Activated T-cell treated with anti-CD3 and anti-CD28 coated beads for 1 hour (primary cell): ENCODE measurements at places on chromosomes 1 and 21.

DNA sequence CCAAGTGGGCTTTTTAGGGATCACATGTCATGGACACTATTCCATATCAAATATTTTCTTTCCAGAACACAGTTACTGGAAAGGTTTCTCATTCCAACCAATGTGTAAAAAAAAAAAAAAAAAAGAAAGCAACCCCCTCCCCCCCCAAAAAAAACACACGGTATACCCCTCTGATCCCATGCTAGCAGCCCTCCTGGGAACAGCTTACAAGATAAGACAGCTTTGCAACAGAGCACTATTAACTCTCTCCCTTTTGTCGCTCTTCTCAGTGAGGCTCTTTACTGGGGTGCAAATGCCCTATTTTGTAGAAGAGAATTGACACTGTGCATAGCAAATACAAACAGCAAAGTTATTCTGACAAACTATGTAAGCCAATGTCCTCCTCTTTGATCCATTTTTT, 161.2 kb downstream of the NTMT2 start:
- DNase-seq, result no peak

DNA sequence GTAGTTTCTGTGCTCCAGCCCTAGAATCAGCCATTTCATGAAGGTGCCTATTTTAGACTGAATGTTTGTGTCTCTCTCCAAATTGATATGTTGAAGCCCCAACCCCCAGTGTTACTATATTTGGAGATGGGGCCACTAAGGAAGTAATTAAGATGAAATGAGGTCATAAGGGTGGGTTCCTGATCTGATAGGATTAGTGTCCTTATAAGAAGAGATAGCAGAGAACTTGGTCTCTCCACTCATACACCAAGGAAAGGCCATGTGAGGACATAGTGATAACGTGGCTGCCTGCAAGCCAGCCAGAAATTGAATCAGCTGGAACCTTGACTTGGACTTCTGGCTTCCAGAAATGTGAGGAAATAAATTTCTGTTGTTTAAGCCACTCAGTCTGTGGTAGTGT, 12.3 kb downstream of the RAVER2 start:
- no peak for DNase-seq

DNA sequence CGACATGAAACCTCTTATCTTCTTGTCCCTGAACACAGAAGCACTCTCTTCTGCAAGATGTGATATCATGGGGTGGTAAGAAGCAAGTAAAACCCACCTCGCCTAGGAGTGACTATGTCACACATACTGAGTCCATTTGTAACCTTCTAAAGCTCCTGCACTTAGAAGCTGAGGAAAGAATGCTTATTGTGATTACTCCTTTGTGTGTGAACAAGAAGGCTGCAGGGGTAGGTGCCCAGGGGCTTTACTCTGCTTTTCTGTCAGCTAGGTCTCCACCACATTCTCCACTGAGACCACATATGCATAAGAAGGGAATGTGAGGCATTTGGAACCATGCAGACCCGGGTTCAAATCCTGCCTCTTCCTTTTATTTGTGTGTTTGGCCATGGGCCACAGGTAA, 144.3 kb downstream of the DMRTA2 start:
- DNase-seq, result no peak

DNA sequence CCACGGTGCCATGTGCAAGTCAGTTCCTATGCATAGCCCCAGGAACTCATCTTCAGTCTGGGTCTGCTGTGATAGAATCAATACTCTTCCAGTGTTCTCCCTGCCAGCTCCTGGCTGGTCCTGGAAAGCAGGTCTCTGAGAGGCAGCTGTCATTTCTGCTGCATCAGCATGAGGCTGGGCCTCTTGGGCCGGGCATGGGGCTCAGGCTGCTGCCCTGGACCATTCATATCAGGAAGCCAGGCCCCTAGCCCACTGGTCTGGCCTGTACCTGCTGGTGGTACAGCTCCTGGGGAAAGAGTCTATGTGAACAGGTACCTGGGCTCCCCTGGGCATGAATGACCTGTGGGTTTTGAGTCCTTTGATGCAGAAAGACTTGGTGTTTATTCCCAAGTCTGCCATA, 173.6 kb upstream of the CSF3R start:
- DNase-seq, result no peak

- no peak for DNase-seq
These were observed 321.7 kb upstream of the PLXNA2 start for GRCh38 chr1:208565756-208566440.

DNA sequence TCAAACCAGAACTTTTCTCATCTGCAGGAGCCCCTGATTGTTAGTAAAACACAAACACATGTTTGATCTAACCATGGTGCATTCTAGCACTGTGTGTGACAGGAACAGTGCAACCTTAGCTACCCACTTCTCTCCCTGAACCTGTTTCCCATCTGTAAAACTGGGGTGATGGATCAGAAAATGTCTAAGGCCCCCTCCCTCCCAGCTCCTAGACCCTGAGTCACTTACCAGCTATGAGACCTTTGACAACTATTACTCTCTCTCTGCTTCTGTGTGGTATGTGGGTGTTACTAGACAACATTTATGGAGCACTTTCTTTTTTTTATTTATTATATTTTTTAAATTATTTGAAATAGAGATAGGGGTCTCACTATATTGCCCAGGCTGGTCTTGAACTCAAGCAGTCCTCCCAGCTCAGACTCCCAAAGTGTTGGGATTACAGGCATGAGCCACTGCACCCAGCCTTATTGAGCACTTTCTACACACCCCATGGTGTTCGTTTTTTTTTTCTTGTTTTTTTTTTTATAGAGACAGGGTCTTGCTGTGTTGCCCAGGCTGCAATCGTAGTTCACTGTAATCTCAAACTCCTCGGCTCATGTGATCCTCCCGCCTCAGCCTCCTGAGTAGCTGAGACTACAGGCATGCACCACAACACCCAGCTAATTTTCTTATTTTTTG, 2.6 kb downstream of the INPP5B start:
- DNase-seq, result no peak

DNA sequence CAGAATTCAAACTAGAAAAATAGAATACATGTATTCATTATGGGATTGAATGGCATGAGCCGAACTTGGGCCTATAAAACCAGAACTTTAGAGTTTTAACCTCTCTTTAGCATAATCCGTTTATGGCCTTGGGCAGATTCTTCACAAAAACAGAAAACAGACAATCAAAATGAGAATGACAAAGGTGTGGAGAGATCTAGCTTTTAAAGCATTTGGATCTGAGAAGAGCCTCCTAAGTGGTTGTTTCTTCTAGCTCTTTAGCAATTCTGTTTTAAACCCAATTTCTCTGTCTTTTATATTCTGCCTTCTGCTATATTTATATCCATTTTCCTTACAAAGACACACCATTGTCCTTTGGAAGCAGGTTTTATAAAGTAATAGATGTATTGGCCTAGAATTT, 160.2 kb downstream of the RPS6KC1 start:
- DNase-seq, result no peak

DNA sequence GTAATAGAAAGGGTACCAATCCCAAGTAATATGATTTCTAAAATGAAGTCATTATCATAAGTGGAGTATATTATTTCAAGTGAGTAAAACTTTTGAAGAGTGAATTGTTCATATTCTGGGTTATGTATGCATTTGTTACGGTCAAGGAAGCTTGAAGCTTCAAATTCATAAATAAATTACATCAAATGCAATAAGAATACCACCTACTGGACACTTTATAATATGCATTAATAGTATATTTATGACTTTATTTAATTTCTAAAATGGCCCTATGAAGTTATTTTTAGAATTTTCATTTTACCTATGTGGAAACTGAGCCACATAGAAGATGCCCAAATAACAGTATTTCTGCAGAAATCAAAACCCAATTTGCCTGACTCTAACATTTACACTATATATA, 260.6 kb downstream of the SMYD3 start:
- no peak for DNase-seq

DNA sequence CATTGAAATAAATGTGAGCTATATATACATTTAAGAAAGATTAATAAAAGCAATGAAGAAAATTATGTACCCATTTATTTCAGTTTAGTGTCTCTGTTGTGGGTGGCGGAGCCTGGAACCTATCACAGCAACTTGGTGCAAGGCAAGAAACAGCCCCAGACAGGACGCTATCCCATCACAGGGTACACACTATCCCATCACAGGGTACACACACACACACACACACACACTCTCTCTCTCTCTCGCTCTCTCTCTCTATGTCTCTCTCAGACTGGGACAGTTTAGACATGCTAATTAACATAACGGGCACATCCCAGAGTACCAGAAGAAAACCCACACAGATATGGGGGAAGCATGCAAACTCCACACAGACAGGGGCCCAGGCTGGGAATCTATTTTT, 6.5 kb upstream of the IL6R start:
- no peak for DNase-seq

DNA sequence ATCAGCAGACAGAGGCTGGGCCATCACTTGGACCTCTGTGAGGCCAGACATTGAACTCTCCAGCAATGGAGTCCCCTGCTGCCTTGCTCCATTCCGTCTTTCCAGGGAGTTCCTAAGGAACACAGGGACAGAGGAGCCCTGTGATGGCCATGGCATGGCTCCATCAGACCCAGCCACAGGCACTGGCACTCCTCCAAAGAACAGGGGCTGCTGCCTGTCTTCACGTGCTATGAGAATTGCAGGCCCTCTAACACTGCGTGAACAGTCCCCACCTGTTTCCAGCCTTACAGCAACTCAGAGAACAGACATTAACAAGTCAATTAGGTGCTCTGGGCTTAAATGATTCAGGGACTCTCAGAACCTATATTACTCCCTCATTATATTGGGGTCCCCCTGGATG, 140.8 kb downstream of the ASTN1 start:
- no peak for DNase-seq

GRCh38 chr21:37346841-37347430, 19.6 kb upstream of the DYRK1A start:
- DNase-seq, result no peak

GRCh38 chr1:58908561-58909560, 125.0 kb upstream of the JUN start:
- no peak for DNase-seq

GRCh38 chr1:116921937-116922336, 12.2 kb downstream of the PTGFRN start:
- DNase-seq, result no peak

DNA sequence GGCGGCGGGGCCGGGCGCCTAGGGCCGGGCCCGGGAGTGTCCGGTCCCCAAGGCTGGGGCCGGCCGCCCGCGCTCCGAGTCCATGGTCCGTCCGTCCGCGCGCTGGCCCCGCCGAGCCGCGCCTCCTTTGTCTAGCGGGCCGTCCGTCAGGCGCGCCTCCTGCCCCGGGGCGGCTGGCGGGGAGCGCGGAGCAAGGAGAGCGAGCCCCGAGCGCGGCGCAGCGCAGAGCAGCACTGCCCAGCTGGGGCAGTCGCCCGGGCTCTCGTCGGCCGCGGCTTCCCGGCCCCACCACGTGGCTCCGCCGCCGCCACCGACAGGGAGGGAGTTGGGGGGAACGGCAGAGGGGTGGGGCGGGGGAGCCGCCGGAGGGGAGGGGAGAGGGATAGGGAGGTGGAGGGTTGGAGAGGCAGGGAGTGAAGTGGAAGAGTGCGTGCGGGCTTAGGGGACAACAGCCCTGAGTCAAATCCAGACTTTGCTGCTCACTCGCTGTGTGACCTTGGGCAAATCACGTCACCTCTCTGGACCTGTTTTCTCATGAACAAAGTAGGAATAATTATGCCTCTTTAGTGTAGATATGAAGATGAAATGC, at the start of gene NKAIN1:
Gene NKAIN1 (minus strand): TSS at position 235 of the 589 bp plus-strand sequence. CDS start 340 bp downstream, outside the sequence.
- DNase-seq, result no peak

GRCh38 chr1:220918285-220918951, 39.2 kb downstream of the HLX start:
- DNase-seq, result no peak

DNA sequence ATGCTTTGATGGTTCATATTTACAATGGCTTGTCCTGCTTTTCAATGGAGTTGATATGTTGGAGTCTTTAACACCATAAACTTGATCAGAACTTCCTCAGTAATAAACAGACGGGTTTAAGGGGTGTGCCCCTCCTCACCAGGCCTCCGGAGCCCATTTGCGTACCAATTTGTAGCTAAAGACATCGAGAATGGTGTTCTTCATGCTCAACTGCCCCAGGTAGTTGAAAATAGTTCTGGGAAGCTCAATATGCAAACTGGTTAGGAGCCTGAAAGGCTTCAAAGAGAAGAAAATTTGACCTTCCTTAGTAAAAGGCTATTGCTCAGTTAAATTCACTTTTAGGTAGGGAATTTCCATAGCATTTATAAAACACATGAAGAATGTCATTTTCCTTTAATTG, 68.1 kb upstream of the RRP15 start:
- no peak for DNase-seq

DNA sequence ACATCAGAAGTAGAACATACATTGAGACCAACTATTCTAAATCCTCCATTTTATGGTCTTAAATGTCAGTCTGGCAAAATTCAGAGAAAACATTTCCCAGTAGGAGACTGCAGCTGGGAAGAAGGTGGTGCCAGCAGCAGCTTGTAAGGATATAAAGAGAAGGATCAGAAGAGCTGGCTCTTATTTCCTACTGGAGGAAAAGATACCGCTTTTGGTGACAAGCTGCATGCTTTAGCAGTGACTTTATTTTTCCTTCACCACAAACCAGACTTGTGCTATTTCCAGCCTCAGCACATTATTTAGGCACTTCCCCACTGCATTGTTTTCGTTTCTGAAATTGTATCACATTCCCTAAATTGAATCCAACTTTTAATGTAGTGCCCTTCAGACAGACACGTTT, 28.4 kb downstream of the RNF11 start:
- no peak for DNase-seq

DNA sequence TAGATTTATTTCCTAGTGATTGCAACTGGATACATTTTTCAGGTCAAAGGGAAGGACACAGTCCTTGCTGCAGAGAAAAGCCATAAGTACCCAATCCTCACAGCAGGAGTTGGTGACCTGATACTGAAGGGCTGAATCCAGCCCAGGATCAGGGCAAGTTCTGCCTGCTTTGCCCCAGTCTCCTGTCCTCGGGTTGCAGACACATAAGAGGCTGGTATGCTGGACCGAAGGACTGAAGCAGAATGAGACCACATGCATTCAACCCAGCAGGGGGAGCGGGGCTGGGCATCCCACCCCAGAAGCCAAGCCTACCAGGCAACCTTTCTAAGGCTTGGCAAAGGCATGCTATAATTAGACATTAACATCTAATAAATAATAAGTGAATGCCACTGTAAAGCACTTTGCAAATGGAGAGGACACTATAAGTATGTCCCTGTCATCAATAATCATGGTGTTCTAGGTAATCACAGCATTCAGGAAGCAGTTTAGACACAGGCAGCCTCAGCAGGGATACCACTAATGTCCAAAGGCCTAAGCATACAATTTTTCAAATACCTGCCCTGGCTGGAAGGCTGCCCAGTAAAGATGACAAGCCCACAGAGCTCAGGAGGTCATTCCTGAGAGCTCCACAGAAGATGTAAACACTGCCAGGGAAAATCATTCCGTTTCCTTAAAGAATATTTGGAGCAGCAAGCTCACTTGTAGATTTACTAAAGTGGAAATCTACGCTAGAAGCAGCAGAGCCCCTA, 47.6 kb downstream of the KRTAP19-8 start:
- no peak for DNase-seq
